ENCODE measurements at places on chromosomes 2 and 18.

- no peak for DNase-seq
Observed at GRCh38 chr18:57466745-57467409, 31.7 kb downstream of the ONECUT2 start.

DNA sequence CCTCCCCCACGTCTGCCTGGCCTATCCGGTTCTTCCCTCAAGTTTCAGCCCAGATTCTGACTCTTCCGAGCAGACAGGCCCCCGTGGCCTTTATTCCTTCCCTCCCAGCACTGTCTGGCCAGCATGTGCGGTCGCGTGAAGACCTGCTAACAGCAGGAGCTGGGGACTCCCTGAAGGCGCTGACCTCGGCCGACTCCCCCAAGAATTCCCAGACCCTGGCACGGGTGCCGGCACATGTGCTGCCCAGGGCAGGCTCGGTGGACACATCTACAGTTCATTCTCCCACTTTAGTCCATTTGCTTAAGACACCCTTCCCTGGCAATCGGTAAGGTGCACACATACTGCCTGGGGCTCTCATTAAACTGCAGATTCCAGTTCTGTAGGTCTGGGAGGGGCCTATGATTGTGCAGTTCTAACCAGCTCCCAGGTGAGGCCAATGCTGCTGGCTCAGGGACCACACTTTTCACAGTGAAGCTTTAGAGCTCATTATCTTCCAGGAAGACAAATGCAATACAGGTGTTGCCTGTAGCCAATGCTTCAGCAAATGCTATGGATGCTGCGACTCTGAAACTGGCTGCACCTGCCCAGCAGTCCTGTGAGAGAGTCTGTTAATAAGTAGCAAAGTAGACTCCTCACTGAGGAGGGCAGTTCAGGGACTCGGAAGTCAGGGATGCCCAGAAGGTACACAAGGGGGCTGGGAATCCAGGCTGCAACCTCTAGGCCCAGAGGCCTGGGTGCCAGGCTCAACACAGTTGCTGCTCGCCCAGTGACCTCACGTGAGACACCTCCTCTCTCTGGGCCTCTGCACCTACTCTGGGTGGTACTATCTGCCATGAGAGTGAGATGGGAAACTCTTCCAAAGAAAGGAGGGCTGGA lies 45.4 kb upstream of the TAF1B start:
- no peak for DNase-seq

DNA sequence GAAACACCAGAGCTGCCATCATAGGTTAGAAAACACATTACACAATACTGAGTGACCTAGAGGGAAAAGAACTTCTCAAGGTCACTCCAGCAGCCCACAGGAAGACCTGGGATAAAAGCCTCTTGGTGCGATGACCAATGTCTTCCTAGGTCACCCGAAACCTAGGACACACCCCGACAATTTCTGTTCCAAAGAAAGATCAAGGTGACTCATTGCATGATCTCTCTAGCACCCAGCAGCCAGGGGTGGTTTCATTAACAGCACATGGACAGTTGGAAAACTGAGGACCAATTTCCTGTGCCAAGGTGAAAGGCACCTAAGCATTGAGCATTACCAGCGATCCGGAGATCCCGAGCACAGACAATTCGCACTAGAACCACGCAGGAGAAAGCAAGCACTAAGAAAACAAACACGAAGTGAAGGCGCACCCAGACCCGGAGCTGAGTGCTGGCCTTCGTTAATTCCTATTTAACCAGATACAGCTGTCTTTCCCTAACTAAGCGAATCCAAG lies 1.5 kb downstream of the CACNB4 start:
- no peak for DNase-seq

DNA sequence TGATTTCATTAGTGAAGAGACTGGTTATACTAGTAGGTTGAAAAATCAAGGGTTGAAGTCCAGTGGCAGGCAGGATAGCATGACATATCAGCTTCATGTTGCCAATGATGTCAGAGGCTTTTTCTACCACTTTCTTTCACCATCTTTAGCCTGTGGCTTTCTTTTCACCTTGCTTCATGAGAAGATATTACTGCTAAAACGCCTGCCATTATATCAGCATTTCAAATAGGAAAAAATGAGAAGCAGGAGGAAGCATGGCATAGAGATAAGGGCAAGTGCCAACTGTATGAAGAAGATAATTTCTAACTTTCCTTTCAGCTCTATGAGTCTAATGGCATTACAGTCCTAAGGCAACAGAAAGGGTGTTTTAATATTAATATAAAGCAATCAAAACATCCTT lies 270.2 kb upstream of the SYT4 start:
- no peak for DNase-seq

- DNase-seq, result no peak
Observed at GRCh38 chr2:133241224-133241571, 327.1 kb downstream of the NCKAP5 start.
